ENCODE measurements at places on chromosomes 5 and 9. TPM values are rescaled to one million over a fixed set of nuclear protein-coding genes. Genes with fewer than 3 reads are reported as not detected.

The FOXD4 gene
- 1.2 TPM for total RNA-seq

The SAPCD2 gene
- total RNA-seq: 1.2 TPM

The LECT2 gene
- not detected for total RNA-seq

The LPAR1 gene
- 24.5 TPM for total RNA-seq

The ST8SIA4 gene
- total RNA-seq: 76.2 TPM

The NOL8 gene
- 12.6 TPM for total RNA-seq

The PCDHA7 gene
- total RNA-seq: 15.5 TPM

The ADAMTS2 gene
- 3.3 TPM for total RNA-seq

The MEIKIN gene
- not detected for total RNA-seq

The RALGDS gene
- total RNA-seq: 79.9 TPM

The SAP30L gene
- 17.9 TPM for total RNA-seq

The HNRNPAB gene
- 49.7 TPM for total RNA-seq

The FLT4 gene
- 1.6 TPM for total RNA-seq

The TTC16 gene
- not detected for total RNA-seq

The SPATA31A3 gene
- total RNA-seq: not detected

The SHOC1 gene
- total RNA-seq: not detected

The KCNN2 gene
- 29.8 TPM for total RNA-seq

The GHR gene
- 1.6 TPM for total RNA-seq

The KIF12 gene
- 0.82 TPM for total RNA-seq

The SOHLH1 gene
- total RNA-seq: not detected

The CRB2 gene
- 2.4 TPM for total RNA-seq

The PRLR gene
- total RNA-seq: 1.2 TPM

The FCN2 gene
- not detected for total RNA-seq

The TJP2 gene
- total RNA-seq: 5.7 TPM

The CCDC107 gene
- 10.6 TPM for total RNA-seq

The SCGB3A2 gene
- not detected for total RNA-seq

The ENTPD2 gene
- 0.82 TPM for total RNA-seq

The ZBED3 gene
- total RNA-seq: 1.6 TPM

The ARHGEF37 gene
- total RNA-seq: 1.2 TPM

The FOXB2 gene
- not detected for total RNA-seq

The DPYSL3 gene
- total RNA-seq: 888 TPM

The PCDHA2 gene
- 10.6 TPM for total RNA-seq

The SPATA9 gene
- total RNA-seq: 0.82 TPM

The PCDHGB3 gene
- total RNA-seq: 8.2 TPM

The RECK gene
- total RNA-seq: 7.3 TPM

The RFESD gene
- total RNA-seq: 1.2 TPM

The PDLIM4 gene
- 2.0 TPM for total RNA-seq

The GFI1B gene
- total RNA-seq: 0.41 TPM

The TAF11L5 gene
- not detected for total RNA-seq

The FGF1 gene
- 2.9 TPM for total RNA-seq
